Activated naive CD4-positive, alpha-beta T cell (primary cell): ENCODE measurements at places on chromosomes 12 and 14.

- DNase-seq, result no peak
These were observed 90.3 kb downstream of the STAB2 start for GRCh38 chr12:103677341-103677740.

DNA sequence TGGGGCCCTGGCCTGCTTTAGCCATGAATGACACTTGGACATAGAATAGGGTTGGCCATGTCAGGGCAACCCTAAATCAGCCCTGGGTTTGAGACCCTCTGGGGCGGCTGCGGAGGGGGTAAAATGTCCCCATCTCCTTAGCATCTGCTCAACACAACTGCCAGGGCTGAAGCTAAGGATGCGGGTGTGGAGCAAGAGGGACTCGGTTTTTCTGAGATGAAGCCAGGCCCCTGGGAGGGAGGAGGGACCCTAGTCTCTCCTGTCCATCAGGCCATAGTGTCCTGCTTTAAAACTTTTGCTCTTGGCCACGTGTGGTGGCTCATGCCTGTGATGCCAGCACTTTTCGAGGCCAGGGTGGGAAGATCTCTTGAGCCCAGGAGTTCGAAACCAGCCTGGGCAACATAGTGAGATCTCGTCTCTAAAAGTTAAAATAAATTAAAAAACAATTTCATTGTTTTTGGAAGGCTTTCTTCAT is 778 bp upstream of the C1R start:
- DNase-seq, result no peak

DNA sequence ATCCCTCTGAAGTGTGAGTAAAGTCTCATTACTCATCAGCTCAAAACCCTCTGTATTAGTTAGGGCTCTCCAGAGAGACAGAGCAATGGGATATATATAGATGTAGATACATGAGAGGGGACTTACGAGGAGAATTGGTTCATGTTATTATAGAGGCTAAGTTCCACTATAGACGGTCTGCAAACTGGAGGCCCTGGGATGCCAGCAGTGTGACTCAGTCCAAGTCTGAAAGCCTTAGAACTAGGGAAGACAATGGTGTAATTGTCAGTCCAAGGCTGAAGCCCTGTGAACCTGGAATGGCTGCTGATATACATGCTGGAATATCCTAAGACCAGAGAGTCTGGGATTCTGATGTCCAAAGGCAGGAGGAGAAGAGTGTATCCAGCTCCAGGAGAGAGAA is 57.3 kb upstream of the CEP83 start:
- DNase-seq, result no peak

DNA sequence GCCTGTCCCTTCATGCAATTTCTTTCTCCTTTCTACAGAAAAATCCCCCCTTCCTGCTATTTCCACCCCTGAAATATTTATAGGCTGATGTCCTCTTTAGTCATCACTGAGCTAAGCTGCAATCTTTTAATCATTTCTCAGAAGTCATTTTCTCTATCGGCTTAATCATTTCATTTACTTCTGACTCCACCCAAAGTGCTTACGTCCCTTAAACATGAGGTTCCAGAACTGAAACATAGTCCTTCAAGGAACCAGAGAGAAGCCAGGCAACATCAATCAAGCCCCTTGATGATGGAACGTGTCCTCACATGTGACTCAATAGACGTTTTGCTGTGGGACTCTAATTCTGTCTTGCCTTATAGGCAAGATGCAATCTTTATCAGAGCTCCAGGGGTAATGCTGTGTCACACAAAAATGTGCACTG is 148.7 kb upstream of the KRR1 start:
- no peak for DNase-seq

- DNase-seq, result no peak
These were observed 157.3 kb upstream of the PLXNC1 start for GRCh38 chr12:93990832-93991803.

GRCh38 chr14:75375983-75376382 is 51.8 kb upstream of the JDP2 start:
- DNase-seq, result no peak

DNA sequence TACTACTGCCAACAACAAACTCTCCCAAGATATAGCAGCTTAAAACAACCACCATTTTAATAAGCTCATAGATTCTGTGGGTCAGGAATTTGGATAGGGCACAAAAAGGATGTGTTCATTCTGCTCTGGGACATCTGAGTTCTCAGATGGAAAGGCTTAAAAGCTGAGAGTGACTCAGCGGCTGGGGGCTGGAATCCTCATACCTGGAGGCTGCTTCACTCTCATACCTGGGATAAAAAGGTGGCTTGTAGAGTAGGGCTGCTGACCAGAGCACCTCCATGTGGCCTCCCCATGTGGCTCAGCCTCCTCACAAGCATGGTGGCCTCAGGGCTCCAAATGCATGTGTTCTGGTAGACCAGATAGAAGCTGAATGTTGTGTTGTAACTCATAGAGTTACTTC is 20.2 kb upstream of the PELI2 start:
- no peak for DNase-seq

GRCh38 chr12:65305346-65305950 is 27.0 kb downstream of the MSRB3 start:
- no peak for DNase-seq

DNA sequence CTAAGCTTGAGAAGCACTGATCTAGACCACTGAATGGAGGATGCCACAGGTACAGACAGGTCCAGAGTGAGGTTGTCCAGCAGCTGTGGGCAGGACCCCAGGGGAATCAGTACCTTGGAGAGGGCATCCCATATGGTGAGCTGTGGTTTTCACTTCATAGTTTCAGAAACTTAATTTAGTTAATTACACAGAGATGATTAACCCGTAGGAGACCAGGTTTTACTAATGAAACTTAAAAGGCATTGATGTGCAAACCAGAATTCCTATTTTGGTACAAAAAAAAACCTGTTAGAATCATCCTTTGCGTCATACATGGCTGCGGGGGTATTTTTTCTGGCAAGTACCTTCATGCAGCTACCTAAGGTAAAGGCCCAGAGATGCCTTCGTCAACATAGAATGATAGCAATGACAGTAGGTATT is 159.3 kb downstream of the DACT1 start:
- DNase-seq, result no peak
